ENCODE measurements at places on chromosomes 3 and 15. TPM values are rescaled to one million over a fixed set of nuclear protein-coding genes. Genes with fewer than 3 reads are reported as not detected.

The MME gene
- total RNA-seq: 119 TPM

The CLDN18 gene
- not detected for total RNA-seq

The GOLGA6D gene
- total RNA-seq: not detected

GRCh38 chr15:40438712-40439111, 2.0 kb upstream of the BAHD1 start:
- H3K36me3 ChIP-seq: no peaks in the 10 kb centered on the region
- H3K4me1 ChIP-seq: peaks cover 13% of the 10 kb centered on the region
- H3K4me3 ChIP-seq: no peak overlapping the region
- DNase-seq: no peak
- H3K27ac ChIP-seq: no peak overlapping the region
- no peaks in the 10 kb centered on the region for H3K27me3 ChIP-seq

DNA sequence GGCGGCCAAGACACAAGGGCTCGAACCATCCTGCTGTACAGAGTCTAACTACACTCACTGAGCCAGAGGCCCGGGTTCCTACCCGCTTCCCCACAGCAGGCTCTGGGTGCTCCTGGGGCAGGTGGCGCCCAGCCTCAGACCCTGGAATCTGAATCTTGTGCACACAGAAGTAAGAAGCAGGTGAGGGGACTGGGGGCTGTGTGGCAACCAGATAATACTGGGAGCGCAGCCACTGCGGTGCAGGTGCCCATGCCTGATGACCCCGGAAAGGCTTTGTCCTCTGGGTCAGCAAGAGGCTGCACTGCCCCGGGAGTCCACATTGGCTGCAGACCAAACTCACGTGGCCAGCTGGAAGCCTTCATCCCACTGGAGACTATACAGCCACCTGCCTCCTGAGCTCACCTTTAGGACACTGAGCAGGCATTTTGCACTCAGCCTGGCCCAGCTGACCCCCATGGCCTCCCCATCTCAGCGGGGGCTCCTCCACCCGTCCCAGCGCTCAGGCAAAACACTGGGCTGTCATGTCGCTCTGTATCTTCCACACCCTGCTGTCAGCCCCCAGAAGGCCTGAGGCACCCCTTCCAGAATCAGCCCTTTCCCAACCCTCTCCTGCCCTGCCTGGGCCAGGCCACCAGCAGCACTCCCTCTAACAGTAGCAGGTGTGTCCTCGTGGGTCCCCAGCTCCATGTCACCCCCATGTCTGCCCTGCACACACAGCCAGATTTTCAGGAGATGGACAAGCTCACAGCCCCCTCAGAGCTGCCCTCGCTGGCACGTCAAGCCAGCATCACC, 101.0 kb upstream of the IQSEC1 start:
- no peak overlapping the region for H3K27ac ChIP-seq
- H3K4me3 ChIP-seq: no peak overlapping the region
- no peaks in the 10 kb centered on the region for H3K36me3 ChIP-seq
- no peaks in the 10 kb centered on the region for H3K4me1 ChIP-seq
- no peaks in the 10 kb centered on the region for H3K27me3 ChIP-seq

All from breast epithelium (tissue), 4 donors.